Hepatocyte (in vitro differentiated cells): ENCODE measurements at places on chromosomes 5 and 9. TPM values are rescaled to one million over a fixed set of nuclear protein-coding genes. Genes with fewer than 3 reads are reported as not detected.

The SCGB3A2 gene
- polyA plus RNA-seq = 70.6 and 84.7 TPM in 2 replicates

The PCDHB15 gene
- polyA plus RNA-seq = 2.0 and 2.6 TPM in 2 replicates

The EDIL3 gene
- 18.2 and 21.1 TPM in 2 replicates for polyA plus RNA-seq

The TMEM252 gene
- polyA plus RNA-seq = 0.16 and 0.41 TPM in 2 replicates

DNA sequence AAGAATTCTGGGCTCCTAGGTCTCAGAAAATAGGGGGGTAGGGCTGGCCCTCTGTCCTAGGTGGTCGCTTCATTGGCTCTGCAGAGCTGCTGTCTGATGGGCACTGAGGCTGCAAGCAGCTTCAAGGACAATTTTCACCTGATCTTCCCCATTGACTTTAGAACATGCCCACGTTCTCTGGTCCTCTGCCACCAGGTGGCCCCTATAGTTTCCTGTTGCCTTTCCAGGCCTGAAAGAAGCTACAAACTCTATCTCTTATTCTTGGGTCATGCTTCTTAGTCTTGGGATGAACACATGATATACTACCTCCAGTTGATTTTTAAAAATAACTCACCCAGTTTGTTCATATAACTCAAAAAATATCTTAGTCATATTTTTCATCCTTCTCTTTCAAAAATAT lies 26.3 kb downstream of the SPZ1 start:
- H3K27me3 ChIP-seq = no peaks in the 10 kb centered on the region
- peak; percentile 47 for DNase-seq
- H3K27ac ChIP-seq = no peak overlapping the region
- H3K4me3 ChIP-seq = no peak overlapping the region

DNA sequence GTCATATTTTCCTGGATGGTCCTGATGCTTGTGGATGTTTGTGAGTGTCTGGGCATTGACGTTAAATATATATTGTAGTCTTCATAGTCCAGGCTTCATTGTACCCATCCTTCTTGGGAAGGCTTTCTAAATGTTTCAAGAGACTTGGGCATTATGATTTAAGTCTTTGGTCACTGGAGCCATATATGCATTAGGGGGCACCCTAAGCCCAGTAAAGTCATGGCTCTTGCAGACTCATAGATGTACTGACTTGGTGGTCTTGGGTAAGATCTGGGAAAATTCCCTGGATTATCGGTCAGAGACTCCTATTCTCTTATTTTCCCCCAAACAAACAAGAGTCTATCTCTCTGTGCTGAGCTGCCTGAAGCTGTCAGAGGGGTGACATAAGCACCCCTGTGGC lies 271.1 kb downstream of the TRIM36 start:
- DNase-seq = no peak
- no peaks in the 10 kb centered on the region for H3K27me3 ChIP-seq
- no peaks in the 10 kb centered on the region for H3K36me3 ChIP-seq
- H3K4me3 ChIP-seq = no peak overlapping the region
- H3K27ac ChIP-seq = no peak overlapping the region

GRCh38 chr9:115250621-115251032 lies 132.7 kb upstream of the TNC start:
- peak; percentile 43 for DNase-seq
- H3K4me1 ChIP-seq = no peaks in the 10 kb centered on the region
- no peaks in the 10 kb centered on the region for H3K27me3 ChIP-seq
- H3K36me3 ChIP-seq = no peaks in the 10 kb centered on the region
- no peak overlapping the region for H3K4me3 ChIP-seq

DNA sequence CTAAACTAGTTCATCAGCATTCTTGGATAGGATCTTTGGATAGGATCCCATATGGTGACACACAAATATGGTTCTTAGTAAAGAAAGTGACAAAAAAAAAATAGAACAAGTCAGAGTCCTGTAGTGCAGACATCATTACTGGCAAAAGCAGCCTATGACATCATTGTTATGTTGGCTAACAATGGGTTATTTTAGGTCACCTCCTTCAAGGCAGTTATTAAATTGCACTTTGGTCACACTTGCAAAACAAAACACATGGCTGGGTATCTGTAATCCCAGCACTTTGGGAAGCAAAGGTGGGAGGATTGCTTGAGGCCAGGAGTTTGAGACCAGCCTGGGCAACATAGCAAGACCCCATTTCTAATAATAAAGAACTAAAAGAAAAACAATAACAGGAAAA lies 185.9 kb downstream of the KIAA0825 start:
- H3K4me3 ChIP-seq = no peak overlapping the region
- no peaks in the 10 kb centered on the region for H3K4me1 ChIP-seq
- peak; percentile 18 for DNase-seq
- H3K27ac ChIP-seq = no peak overlapping the region
- no peaks in the 10 kb centered on the region for H3K27me3 ChIP-seq

- H3K27ac ChIP-seq = peak overlapping the region; percentile 1
- no peaks in the 10 kb centered on the region for H3K36me3 ChIP-seq
- no peak for DNase-seq
- H3K4me3 ChIP-seq = no peak overlapping the region
These were observed 362.9 kb downstream of the ARRDC3 start for GRCh38 chr5:91020065-91020800.

GRCh38 chr9:75087289-75087823 lies 599 bp downstream of the NMRK1 start:
- H3K27ac ChIP-seq = peak overlapping the region; percentile 93
- H3K27me3 ChIP-seq = no peaks in the 10 kb centered on the region
- H3K36me3 ChIP-seq = no peaks in the 10 kb centered on the region
- H3K4me1 ChIP-seq = peaks cover 13% of the 10 kb centered on the region

GRCh38 chr5:128538250-128539037 lies 399 bp upstream of the FBN2 start:
- peaks cover 14% of the 10 kb centered on the region for H3K27me3 ChIP-seq
- DNase-seq = peak; percentile 93
- H3K4me3 ChIP-seq = peak overlapping the region; percentile 91
- H3K27ac ChIP-seq = peak overlapping the region; percentile 83
- no peaks in the 10 kb centered on the region for H3K36me3 ChIP-seq

- H3K27ac ChIP-seq = no peak overlapping the region
- no peak overlapping the region for H3K4me3 ChIP-seq
- H3K27me3 ChIP-seq = no peaks in the 10 kb centered on the region
- no peaks in the 10 kb centered on the region for H3K4me1 ChIP-seq
- H3K36me3 ChIP-seq = no peaks in the 10 kb centered on the region
- no peak for DNase-seq
These were observed 567.0 kb downstream of the CETN3 start for GRCh38 chr5:89842531-89842930.

- H3K4me3 ChIP-seq = no peak overlapping the region
- no peaks in the 10 kb centered on the region for H3K27me3 ChIP-seq
- no peak overlapping the region for H3K27ac ChIP-seq
- H3K36me3 ChIP-seq = no peaks in the 10 kb centered on the region
- no peaks in the 10 kb centered on the region for H3K4me1 ChIP-seq
These were observed 469.9 kb upstream of the DAP start for GRCh38 chr5:11230890-11231289.

- no peak overlapping the region for H3K4me3 ChIP-seq
- H3K4me1 ChIP-seq = no peaks in the 10 kb centered on the region
- no peak for DNase-seq
- H3K27me3 ChIP-seq = no peaks in the 10 kb centered on the region
- H3K27ac ChIP-seq = no peak overlapping the region
These were observed 293.1 kb upstream of the CCNH start for GRCh38 chr5:87705876-87706275.

DNA sequence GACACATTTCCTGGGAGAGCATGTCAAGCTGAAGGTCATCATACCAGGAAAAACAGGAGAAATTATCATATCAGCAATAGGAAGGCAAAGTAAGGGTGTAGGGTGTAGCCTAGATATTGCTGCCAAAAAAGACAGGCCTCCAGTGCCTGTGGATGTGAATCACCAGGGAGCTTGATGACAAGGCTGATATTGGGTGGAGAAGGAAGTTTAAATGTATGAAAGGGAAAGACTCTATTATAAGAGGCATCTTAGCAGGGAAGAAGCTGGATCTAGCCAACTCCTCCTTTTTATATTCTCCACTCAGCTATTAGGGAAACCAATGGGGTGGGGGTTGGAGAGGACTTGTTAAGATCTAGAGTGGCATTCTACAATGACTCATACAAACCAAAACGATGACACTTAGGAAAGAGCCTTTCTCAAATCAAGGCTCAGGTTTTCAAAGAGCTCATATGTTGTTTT lies 13.4 kb upstream of the TXNDC8 start:
- no peak for DNase-seq
- H3K4me1 ChIP-seq = no peaks in the 10 kb centered on the region
- H3K27ac ChIP-seq = no peak overlapping the region
- no peaks in the 10 kb centered on the region for H3K36me3 ChIP-seq
- H3K4me3 ChIP-seq = no peak overlapping the region

- no peak overlapping the region for H3K27ac ChIP-seq
- H3K36me3 ChIP-seq = no peaks in the 10 kb centered on the region
- no peak overlapping the region for H3K4me3 ChIP-seq
- no peaks in the 10 kb centered on the region for H3K27me3 ChIP-seq
These were observed 35.0 kb downstream of the ITK start for GRCh38 chr5:157215514-157216167.

GRCh38 chr5:113325054-113325453 lies 109.7 kb downstream of the TSSK1B start:
- no peak overlapping the region for H3K4me3 ChIP-seq
- H3K27me3 ChIP-seq = no peaks in the 10 kb centered on the region
- no peaks in the 10 kb centered on the region for H3K36me3 ChIP-seq
- no peak for DNase-seq
- peaks cover 13% of the 10 kb centered on the region for H3K4me1 ChIP-seq

DNA sequence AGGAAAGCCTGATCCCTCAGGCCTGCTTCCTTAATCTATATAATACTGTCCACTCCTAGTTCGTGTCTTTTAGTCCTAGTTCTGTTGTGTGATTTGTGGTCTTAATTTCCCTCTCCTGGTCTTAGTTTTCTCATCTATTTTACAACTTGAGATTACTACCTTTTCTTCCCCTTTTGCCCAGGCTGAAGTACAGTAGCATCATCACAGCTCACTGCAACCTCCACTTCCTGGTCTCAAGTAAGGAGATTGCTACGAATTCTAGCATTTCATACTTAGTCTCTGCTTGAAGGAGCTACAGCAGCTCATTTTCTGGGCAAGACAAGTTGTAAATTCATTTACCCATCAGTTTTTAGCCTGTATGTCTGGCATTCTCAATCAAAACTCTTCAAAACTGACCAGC lies 5.5 kb downstream of the TRIM32 start:
- H3K4me3 ChIP-seq = no peak overlapping the region
- H3K27me3 ChIP-seq = no peaks in the 10 kb centered on the region
- H3K36me3 ChIP-seq = no peaks in the 10 kb centered on the region

GRCh38 chr9:100602342-100602801 lies 24.5 kb downstream of the CAVIN4 start:
- H3K27me3 ChIP-seq = no peaks in the 10 kb centered on the region
- H3K4me3 ChIP-seq = no peak overlapping the region
- no peaks in the 10 kb centered on the region for H3K36me3 ChIP-seq
- H3K27ac ChIP-seq = no peak overlapping the region

GRCh38 chr9:13750639-13751038 lies 471.1 kb upstream of the MPDZ start:
- no peaks in the 10 kb centered on the region for H3K36me3 ChIP-seq
- DNase-seq = no peak
- no peaks in the 10 kb centered on the region for H3K4me1 ChIP-seq
- H3K4me3 ChIP-seq = no peak overlapping the region
- H3K27ac ChIP-seq = no peak overlapping the region
- H3K27me3 ChIP-seq = no peaks in the 10 kb centered on the region

DNA sequence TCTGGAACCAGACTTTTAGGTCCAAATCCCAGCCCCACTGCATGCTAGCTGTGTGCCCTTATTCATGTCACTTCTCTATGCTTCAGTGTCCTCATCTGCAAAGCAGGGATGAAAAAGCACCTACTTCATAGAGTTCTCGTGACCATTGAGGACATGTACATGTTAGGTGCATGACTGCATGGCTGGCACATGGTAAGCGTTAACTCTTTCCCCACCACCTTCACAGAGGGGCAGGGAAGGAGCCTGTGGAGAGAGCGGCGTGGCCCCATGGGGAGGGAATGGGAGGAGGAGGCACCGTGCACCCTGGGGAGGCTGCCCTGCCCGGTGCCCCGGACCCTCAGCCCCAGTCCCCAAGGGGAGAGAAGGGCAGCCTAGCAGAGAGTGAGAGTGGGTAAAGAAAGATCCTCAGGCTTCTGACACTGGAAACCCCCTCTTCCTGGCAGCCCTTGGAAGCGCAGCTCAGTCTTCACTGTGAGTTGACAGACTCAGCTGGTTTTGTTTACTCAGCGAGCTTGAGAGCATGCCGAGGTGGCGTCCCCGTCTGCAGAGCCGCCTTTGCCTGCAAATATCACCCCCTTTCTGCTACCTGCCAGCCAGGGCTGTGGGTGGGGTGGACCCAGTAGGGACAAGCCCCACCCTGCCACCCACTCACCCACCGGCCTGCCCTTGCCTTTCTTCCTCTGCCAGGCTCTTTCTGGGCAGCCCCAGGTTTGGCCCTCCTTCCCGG lies 10.6 kb upstream of the ANGPTL2 start:
- H3K4me3 ChIP-seq = no peak overlapping the region
- DNase-seq = peak; percentile 68
- H3K36me3 ChIP-seq = no peaks in the 10 kb centered on the region
- H3K27ac ChIP-seq = peak overlapping the region; percentile 77
- H3K4me1 ChIP-seq = peaks cover 50% of the 10 kb centered on the region
- no peaks in the 10 kb centered on the region for H3K27me3 ChIP-seq

DNA sequence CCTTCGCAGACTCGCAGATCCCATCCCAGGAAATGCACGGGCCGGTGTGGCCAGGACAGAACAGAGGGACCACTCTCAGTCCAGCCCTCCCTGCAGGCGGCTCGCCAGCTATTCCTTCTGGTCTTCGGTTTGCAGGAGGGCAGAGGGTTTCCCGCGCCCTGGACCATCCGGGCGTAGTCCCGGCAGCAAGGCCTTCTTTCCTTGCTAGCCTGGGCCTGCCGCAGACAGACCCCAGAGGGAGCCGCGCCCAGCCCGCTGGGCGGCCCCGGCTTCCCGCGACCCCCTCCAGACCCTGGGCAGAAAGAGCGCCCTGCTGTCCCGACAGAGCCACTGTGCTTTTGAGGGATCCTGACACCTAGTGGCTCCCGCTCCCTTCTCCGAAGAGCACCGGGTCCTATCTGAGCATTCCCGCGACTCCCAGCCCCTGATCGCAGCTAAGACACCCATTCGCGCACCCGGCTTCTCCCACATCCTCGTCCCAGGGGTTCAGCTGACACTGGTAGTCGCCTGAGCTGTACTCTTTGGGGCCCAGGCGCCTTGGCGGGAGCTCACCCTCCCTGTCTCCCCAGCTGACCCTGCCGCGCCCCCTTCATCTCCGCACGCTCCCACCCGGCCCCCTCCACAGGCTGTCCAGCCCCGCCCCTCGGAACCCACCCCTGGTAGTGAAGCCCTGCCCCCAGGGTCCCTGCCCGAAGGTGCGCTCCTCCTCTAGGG lies 1.1 kb downstream of the CFAP90 start:
- H3K27ac ChIP-seq = no peak overlapping the region
- no peaks in the 10 kb centered on the region for H3K27me3 ChIP-seq
- DNase-seq = peak; percentile 57
- H3K4me1 ChIP-seq = no peaks in the 10 kb centered on the region
- peak overlapping the region; percentile 58 for H3K4me3 ChIP-seq

GRCh38 chr9:27203783-27204182 lies 93.2 kb downstream of the EQTN start:
- no peaks in the 10 kb centered on the region for H3K27me3 ChIP-seq
- H3K36me3 ChIP-seq = no peaks in the 10 kb centered on the region
- H3K27ac ChIP-seq = no peak overlapping the region
- no peak overlapping the region for H3K4me3 ChIP-seq
